ENCODE measurements at places on chromosomes 4 and X. TPM values are rescaled to one million over a fixed set of nuclear protein-coding genes. Genes with fewer than 3 reads are reported as not detected.

DNA sequence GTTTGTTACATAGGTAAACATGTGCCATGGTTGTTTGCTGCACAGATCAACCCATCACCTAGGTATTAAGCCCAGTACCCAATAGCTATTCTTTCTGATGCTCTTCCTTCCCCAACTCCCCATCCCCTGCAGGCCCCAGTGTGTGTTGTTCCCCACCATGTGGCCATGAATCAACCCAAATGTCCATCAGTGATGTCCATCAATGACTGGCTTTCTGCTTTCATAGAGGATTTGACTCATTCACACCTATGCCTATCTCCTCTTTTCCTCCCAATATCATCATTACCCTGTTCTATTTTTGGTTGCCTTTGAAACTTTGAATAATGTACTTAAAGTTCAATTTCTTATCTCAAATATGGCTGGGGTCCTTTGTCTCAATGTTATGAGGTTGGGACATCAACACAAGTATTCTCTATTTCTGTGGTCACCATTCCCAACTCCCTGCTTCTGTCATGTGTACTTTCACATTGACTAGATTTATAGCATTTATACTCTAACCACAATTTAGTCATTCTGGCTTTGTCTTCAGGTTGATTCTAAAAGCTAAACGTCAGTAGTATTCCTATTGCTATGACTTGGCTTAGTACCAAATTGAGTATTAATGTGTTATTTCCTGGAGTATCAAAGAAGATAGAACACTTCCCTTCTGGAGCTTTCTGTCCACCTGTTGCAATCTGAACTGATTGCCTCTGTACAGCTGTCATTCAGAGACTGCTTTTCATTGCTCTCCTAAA is 107.2 kb downstream of the TAB3 start:
- DNase-seq: no peak

The ADH1B gene
- total RNA-seq: 71.8 TPM

The CNGA2 gene
- total RNA-seq: not detected

DNA sequence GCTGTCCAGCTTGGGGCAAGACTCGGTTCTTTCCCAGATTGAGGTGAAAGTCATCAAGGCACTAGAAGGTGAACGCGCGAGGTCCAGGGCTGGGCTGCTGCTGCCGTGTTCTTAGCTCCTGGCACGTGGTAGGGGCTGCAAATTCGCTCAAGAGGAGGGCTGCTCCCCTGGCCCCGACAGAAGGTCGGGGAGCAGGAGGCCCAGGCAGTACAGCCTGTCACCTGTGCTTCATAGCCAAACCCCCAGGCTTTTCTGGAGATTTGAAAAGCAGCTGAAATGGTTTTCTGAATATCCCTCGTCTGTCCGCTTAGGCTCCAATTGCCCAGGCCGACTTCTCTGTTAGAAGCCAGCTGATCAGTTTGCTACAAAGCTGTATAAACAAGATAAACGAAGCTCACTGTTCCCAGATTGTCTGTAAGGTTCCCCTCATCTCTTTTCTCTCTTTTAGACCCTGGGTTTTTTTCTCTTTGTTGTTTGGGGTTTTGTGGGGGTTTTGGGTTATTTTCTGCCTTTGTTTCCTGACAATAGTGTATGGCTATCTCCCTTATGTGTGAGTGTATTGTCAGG is 60.0 kb upstream of the STX18 start:
- DNase-seq: no peak

- DNase-seq: no peak
Measured at GRCh38 chrX:129732857-129733256, 5.9 kb upstream of the XPNPEP2 start.

- DNase-seq: no peak
Measured at GRCh38 chrX:120309873-120310705, 1.2 kb downstream of the TMEM255A start.

DNA sequence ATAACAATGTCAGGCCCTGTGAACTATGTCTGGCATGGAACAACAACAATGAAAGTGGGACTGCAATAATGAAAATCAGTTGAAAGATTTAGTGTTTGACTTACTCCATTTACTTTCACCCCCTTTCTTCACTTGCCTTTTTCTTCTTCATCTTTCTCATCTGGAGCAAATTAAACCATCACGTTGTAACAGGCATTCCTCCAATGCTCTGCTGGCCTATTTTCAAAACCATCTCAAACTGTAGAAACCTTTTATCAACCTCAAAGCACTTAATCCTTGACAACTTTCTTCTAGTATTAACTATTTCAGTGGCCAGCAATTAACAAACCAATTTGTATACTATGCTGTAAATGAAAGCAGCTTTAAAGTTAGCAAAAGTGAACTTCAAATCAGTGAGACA is 8.3 kb downstream of the KLHL13 start:
- no peak for DNase-seq

DNA sequence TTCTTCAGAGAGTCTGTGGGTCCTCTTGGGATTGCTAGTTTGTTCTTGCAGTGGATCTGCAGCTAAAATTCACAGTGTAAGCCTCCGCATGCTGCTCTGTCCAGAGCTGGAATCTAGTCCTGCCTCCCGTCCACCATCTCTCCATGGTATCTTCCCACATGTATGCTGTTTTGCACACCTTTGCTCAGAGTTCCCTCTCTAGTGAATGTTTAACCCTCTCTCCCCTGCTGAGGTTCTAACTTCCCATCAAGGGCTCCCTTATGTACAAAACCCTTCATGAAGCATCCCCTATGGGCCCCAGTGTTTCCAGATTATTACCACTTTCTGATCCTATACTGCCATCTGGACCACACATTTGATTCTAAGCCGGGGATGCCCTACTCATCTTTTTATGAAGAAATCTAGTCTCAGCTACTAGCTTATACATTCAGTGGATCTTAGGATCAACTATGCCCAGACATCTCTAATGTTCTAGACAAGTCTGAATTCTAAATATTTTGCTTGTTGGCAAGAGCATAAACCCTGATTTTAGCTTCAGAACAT is 157.3 kb downstream of the CPEB2 start:
- DNase-seq: no peak

DNA sequence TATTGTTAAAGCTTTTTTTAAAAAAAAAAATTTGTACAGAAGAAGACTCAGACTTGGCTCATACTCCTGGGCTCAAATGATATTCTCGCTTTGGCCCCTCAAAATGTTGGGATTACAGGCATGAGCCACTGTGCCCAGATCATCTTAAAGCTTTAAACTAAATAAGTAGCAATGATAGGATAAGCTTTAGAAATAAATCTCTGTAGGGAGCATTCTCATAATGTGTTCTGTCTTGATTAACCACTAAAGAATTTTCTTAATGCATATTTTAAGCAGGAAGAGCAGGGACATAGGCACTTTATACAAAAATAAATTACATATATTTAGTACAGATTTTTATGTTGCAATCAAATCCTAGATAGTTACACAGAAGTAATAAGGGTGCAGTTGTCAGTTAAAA is 667.2 kb downstream of the GRID2 start:
- no peak for DNase-seq

- DNase-seq: no peak
Measured at GRCh38 chrX:116282751-116283150, 112.2 kb downstream of the AGTR2 start.

The ETDA gene
- not detected for total RNA-seq

- no peak for DNase-seq
Measured at GRCh38 chrX:119942831-119943184, 743 bp downstream of the NKAP start.

- no peak for DNase-seq
Measured at GRCh38 chrX:2903366-2903765, 25.8 kb downstream of the ARSD start.

- DNase-seq: no peak
Measured at GRCh38 chr4:100261346-100261745, 71.1 kb upstream of the DDIT4L start.

DNA sequence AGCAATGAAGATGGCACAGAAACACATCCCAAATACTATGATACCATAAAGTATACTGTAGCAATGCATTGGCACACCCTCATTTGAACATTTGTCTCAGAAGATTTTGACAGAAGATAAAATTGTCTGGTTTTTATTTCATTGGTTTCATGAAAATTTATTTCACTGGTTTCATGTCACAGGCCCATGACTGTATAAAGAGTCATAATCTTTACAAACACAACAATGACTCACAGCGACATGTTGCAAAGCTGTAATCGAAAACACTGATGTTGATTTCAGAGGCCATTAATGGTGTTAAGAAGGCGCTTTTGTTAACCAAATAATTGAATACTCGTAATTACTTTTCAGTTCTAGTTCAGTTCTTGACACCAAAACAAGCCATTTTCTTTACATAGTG is 8.1 kb upstream of the DTHD1 start:
- no peak for DNase-seq

DNA sequence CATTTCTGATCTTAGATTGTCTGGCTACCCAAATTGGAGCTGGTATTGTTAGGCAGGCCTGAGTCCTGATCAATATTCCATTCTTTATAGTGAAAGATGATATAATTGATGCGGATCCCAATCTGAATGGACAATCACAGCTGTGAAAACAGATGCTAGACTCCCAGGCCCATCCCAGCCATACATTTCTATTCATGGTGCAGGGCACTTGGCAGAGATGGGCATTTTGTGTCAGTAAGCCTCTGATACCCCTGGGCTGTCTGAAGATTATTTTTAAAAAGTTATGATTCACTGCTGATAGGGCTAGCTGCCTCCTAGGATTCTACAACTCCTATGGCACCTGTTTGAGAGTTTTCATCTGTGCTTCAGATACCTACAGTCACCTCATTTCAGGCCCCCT is 61.2 kb upstream of the TSPAN7 start:
- DNase-seq: no peak

GRCh38 chr4:6293097-6293445 is 23.4 kb downstream of the WFS1 start:
- DNase-seq: no peak

- peak; percentile 51 for DNase-seq
Measured at GRCh38 chrX:136497556-136498052, at the start of gene HTATSF1. Gene HTATSF1 (plus strand): TSS chrX:136497592. CDS start chrX:136497685, 93 bp downstream.

The SULT1B1 gene
- 0.24 TPM for total RNA-seq

The SSX4B gene
- not detected for total RNA-seq

DNA sequence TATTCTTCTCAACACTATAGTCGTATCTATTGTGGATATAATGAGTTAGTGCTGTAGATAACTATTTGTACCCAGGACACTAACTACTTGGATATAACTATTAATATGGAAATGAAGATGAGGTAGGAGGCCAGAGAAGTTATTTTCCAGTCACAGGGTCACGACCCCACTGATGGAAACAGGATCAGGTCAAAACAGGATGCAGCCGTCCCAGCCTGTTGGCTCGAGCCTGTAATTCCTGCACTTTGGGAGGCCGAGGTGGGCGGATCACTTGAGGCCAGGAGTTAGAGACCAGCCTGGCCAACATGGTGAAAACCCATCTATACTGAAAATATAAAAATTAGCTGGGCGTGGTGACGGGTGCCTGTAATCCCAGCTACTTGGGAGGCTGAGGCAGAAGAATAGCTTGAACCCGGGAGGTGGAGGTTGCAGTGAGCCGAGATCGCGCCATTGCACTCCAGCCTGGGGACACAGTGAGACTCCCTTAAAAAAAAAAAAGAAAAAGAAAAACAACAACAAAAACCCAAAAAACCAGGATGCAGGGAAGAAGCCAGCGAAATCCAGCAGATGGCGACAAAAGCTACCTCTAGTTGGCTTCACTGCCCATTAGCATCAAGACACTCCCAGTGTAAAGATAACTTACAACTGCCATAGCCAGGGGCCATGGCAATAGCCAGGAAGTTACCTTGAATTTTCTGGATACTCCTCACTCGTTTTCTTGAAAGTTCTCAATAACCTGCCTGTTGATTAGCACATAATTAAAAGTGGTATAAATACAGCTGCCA is 37.9 kb upstream of the NKAP start:
- no peak for DNase-seq

DNA sequence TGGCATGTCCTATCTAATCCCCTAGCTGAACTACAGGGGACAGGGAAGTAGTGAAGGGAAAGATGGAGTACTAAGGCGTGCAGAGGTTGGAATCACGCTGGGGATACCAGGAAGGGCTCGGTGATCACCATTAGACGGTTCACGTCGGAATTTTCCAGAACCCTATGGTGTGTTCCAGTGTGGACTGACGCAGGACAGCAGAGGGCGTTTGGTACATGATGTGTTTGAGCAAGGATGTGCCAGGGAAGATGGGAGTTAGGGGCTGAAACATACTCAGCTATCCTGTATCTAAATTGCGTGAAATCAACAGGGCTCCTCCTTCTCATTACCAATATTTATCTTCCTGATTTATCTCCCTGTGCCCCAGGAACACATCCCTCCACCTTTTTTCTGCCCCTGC is 33.7 kb downstream of the PRPS2 start:
- no peak for DNase-seq

GRCh38 chr4:162865102-162865501 is 301.6 kb downstream of the NAF1 start:
- DNase-seq: no peak

The DCAF4L1 gene
- 0.19 TPM for total RNA-seq
